ENCODE measurements at places on chromosomes 16 and 17. TPM values are rescaled to one million over a fixed set of nuclear protein-coding genes. Genes with fewer than 3 reads are reported as not detected.

Gene BAIAP3
- 65.2 TPM for polyA plus RNA-seq

Gene TMEM235
- polyA plus RNA-seq: not detected

Gene DDX42
- polyA plus RNA-seq: 114 TPM

Gene LDHD
- not detected for polyA plus RNA-seq

Gene OR1A1
- polyA plus RNA-seq: not detected

Gene HAGH
- polyA plus RNA-seq: 163 TPM
